ENCODE measurements at places on chromosomes 5 and 9.

DNA sequence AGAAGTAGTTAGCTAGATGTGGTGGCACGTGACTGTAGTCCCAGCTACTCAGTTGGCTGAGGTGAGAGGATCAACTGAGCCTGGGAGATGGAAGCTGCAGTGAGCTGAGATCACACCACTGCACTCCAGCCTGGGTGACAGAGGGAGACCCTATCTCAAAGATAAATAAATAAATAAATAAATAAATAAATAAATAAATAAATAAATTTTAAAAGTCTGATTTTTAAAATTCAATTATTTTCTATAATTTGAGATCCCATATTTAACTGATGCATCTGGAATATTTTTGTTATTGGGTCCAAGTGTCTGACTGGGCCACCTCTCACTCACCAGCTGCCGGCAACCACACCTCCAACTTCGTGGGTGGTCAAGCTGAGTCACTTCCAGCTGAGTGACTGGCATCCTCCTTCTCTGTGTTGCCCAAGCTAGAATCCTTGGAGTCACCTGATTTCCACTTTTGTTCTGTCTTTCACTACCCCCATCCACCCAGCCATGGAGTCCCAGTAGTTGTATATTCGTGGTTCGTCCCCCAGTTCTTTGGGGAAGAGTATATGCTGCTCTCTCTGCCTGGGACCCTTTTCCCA lies 70.9 kb downstream of the EGFLAM start:
- no peak for DNase-seq

GRCh38 chr9:132136151-132136780 lies 25.6 kb upstream of the NTNG2 start:
- DNase-seq = no peak

- no peak for DNase-seq
Measured at GRCh38 chr9:97924386-97924785, 2.1 kb upstream of the TRMO start.

DNA sequence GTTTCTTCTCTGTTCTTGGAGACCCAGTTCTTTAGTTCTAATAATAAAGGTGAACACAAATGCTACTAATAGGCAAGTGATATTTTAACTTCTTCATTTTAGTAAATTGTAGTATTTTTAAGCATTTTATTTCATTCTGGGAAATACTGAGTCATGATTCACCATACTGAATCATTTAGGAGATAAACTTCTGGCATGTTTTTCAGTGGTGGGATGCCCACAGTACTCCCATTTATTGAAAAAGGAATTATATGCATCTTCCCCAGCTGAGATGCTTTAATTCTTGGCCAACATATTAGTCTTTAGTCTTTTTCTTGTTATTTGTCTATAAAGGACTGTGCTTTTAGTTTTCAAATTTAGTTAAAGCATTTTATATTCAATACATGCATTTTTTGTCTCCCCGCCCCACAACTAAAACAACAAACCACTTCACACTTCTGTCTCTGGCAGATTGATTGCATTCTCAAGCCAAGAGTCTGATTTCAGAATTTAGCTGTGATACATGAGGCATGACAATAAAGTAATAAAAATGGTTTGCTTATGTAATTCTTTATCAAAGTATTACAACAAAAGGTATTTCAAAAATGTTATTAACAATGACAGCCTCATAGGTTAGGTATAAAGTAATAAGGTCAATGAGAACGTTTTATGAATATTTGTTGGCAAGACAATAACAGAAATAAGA lies 125.2 kb upstream of the CDH18 start:
- DNase-seq = no peak

- DNase-seq = no peak
Measured at GRCh38 chr9:98219364-98219716, 26.9 kb upstream of the CORO2A start.

Measured in AG08396 (cell line).